ENCODE measurements at places on chromosomes 4 and X.

- no peak for DNase-seq
Measured at GRCh38 chrX:100625985-100626491, 10.6 kb downstream of the TSPAN6 start.

DNA sequence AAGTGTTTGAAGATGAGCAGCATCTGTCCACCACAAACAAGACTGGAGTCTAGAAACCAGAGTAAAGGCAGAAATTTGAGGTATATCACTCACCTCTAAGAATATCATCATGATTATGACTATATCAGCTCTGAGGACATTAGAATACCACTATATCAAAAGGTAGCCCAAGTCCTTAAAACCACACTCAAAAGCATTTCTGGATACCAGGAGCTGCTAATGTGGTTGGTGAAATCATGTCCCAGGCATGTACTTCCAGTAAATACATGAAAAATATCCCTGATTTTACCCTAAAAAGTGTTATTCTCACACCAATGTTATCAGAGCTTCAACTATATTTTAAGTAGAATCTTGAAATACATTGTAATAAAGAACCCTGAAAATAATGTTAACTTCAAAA lies 136.3 kb upstream of the SMAD1 start:
- no peak for DNase-seq

DNA sequence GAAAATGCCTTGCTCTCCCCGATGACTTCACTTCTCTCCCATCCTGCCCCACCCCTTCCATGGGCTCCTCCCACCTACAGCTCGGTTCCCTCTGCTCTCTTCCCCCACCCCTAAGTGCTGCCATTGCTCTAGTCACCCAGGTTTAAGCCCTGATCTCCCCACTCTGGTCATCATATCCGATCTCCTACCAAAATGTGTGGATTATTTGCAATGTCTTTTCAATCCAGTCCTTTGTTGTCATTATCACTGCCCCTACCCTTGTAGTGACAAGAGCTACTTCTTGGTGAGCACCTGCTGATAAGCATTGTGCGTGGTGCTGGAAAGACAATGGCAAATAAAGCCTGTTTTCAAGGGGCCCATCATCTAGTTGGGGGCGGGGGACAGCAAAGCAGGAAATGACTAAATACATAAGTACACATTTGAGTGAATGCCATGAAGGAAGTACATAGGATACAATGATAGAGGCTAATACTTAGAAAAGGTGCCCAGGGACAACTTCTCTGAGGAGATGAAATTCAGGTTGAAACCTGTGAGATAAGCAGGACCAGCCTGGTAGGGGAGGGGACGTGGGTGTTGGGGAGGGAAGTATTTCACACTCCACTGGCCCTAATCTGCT lies 63.8 kb downstream of the DLG3 start:
- no peak for DNase-seq

GRCh38 chr4:48058617-48059530 lies 42.3 kb downstream of the NIPAL1 start:
- DNase-seq, result no peak
